ENCODE measurements at places on chromosomes 4 and X.
A peak's percentile ranks its signal among the peaks of the same experiment; 100 is the strongest.

DNA sequence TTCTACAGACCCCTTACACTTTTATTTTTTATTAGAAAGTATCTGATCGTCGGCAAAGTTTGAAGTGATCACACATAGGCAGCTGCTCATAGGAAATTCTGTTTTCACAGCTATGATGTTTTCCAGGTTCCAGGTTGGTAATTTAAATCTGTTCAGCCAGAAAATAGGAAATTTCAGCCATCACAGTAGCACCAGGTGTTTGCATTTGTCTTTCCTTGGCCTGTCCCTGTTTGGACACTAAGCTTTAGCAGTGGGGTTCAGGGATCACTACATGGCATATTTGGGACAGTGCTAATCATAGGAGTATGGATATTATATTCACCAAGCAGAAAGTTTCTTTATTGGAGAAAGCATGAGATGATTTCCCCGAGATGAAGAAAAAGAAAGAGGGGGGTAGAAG lies 92.9 kb downstream of the ANK2 start:
- no peaks in the 10 kb centered on the region for H3K4me1 ChIP-seq
- H3K36me3 ChIP-seq = no peaks in the 10 kb centered on the region
- peak overlapping the region; percentile 21 for H3K27ac ChIP-seq
- no peak overlapping the region for H3K4me3 ChIP-seq

GRCh38 chrX:110201799-110202198 lies 116.1 kb downstream of the AMMECR1 start:
- no peak for DNase-seq
- no peaks in the 10 kb centered on the region for H3K36me3 ChIP-seq
- no peak overlapping the region for H3K4me3 ChIP-seq
- no peaks in the 10 kb centered on the region for H3K27me3 ChIP-seq
- H3K27ac ChIP-seq = no peak overlapping the region

DNA sequence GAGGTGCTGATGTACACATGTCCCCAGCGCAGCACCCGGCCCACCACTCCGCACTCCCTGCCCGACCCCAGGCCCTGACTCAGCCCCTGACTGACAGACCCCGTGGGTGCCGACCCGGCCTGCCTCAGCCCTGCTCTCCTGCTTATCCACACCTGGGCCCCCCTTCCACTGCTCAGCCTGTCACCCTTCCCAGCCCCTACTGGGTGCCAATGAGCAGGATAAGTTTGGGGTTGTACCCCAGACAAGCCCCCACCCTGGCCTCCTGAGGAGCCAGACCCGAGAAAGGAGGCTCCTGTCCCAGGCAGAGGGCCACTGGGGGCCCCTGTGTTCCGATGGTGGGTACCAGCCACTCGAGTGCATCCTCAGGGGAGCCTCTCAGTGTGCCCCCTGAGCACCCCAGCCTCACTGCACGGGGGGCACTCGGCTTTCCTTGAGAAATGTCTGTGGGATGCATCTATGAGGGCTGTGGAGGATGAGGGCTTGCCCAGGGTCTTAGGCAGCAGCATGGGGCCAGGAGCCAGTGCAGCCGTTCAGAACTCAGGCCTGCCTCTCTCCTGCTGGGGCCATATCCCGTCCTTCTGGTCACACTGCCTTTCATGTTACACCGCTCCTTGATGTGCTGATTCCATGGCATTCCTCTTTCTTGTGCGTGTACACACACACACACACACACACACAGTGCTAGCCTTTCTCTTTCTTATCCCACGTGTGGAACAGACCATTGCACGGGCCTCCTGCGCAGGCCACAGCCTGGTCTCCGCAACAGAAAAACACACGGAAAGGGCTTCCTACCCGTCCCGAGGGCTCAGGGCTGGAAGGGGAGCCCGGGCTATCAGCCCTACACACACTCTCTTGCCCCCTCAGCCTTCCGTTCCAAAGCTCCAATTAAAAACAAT lies 220.1 kb upstream of the PSAPL1 start:
- DNase-seq = no peak
- H3K27me3 ChIP-seq = peaks cover 28% of the 10 kb centered on the region
- no peaks in the 10 kb centered on the region for H3K36me3 ChIP-seq
- no peak overlapping the region for H3K4me3 ChIP-seq

GRCh38 chrX:151488677-151489076 lies 74.8 kb upstream of the PASD1 start:
- H3K4me3 ChIP-seq = no peak overlapping the region
- DNase-seq = no peak
- H3K36me3 ChIP-seq = no peaks in the 10 kb centered on the region
- no peaks in the 10 kb centered on the region for H3K4me1 ChIP-seq

DNA sequence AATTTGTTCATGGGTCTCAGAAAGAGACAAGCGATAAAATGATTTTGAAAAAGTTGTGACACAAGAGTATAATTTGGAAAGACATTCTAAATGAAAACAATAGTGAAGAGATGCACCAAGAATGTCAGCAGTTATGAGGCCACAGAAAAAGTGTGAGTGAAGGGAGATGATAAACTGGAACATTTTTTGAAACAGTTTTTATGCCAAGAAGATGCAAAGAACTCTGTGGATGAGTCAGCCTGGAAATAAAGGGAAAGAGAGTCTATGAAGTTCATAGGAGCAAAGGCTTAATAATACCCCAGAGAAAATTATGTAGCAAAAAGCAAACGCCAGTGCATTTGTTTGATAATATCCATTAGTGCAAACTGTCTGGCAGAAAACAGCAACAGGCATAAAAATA lies 188.4 kb upstream of the TBC1D9 start:
- H3K27me3 ChIP-seq = peaks cover 14% of the 10 kb centered on the region
- no peak overlapping the region for H3K4me3 ChIP-seq
- H3K4me1 ChIP-seq = no peaks in the 10 kb centered on the region

DNA sequence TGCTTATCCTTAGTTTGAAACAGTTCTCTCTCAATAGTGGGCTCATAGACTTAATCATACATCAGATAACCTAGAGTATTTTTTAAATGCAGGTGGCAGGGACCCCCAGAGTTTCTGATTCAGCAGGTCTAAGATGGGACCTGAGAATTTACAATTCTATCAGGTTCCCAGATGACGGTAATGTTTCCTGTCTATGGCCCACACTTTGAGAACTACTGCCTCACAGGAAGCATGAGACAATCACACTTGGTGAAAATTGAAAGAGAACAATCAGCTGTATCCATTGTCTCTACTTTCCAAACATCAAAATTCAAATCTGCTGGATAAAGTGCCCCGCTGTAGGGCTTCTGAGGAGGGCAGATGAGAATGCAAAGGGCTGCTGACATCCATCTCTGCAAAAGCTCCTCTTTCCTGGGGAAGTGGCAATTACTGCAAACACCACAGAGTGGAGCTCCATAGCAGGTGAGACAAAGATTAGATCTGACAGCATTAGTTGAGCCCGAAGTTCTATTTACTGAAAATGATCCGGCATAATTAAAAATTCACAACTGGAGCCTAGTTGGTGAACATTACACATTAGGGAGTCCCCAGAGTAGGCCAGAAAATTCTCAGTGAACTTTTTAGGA lies 187.8 kb upstream of the MBNL3 start:
- H3K4me1 ChIP-seq = no peaks in the 10 kb centered on the region
- DNase-seq = no peak
- H3K4me3 ChIP-seq = no peak overlapping the region
- H3K27me3 ChIP-seq = no peaks in the 10 kb centered on the region

- DNase-seq = no peak
- peaks cover 10% of the 10 kb centered on the region for H3K4me1 ChIP-seq
- H3K36me3 ChIP-seq = no peaks in the 10 kb centered on the region
- no peak overlapping the region for H3K27ac ChIP-seq
- peaks cover 38% of the 10 kb centered on the region for H3K27me3 ChIP-seq
Measured at GRCh38 chrX:143636831-143637230, 930 bp upstream of the SLITRK4 start.

DNA sequence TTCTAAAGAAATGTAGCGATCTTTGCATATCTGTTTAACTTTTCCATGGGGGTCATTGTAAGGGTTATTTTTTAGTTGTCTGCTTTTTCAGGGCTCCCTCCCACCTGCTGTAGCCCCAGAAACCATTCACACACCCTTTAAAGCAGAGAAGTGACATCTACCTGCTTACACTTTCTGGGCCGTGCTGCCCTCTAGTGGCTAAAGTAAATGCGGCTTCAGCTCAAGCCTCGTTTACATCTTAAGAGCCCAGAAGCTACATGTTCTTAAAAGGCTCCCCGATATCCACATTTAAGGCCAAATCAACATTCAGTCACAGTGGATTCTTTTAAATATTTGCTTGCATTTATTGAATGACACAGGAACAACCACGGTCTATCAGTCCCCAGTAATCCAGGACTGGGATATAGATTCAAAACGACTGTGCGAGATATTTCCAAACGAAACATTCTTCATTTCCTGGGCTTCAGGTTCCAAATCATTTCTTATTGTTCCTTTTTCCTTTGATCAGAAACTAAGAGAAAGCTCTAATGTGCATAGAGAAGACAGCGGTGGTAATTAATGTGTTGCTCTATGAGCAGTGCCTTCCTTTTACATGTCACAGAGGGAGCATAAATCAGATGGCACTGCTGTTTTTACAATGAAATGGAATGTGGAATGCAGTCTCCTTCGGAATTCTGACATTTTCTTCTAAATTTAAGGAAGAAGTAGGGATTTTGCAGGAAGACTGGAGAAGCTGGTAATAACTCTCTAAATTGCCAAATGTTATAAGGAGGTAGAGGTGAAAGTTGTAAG lies 119.9 kb downstream of the RASGEF1B start:
- H3K4me3 ChIP-seq = no peak overlapping the region
- no peaks in the 10 kb centered on the region for H3K4me1 ChIP-seq
- H3K27ac ChIP-seq = no peak overlapping the region

- DNase-seq = peak; percentile 77
- H3K27me3 ChIP-seq = no peaks in the 10 kb centered on the region
Measured at GRCh38 chrX:24479924-24480323, 14.8 kb downstream of the PDK3 start.

- H3K27me3 ChIP-seq = no peaks in the 10 kb centered on the region
- no peak for DNase-seq
- peak within 1 kb of the TSS; percentile 72 for H3K4me3 ChIP-seq
- no peaks in the 10 kb centered on the region for H3K36me3 ChIP-seq
- H3K4me1 ChIP-seq = peaks cover 30% of the 10 kb centered on the region
- H3K27ac ChIP-seq = peak within 1 kb of the TSS; percentile 98
Measured at GRCh38 chrX:30653415-30654131, at the start of gene GK. GK (plus strand) TSS chrX:30653423; CDS start chrX:30653538, 115 bp downstream.

- peaks cover 5% of the 10 kb centered on the region for H3K36me3 ChIP-seq
- no peak overlapping the region for H3K4me3 ChIP-seq
- H3K27ac ChIP-seq = no peak overlapping the region
- peaks cover 14% of the 10 kb centered on the region for H3K4me1 ChIP-seq
- DNase-seq = no peak
Measured at GRCh38 chrX:120311727-120312063, 434 bp upstream of the TMEM255A start.

DNA sequence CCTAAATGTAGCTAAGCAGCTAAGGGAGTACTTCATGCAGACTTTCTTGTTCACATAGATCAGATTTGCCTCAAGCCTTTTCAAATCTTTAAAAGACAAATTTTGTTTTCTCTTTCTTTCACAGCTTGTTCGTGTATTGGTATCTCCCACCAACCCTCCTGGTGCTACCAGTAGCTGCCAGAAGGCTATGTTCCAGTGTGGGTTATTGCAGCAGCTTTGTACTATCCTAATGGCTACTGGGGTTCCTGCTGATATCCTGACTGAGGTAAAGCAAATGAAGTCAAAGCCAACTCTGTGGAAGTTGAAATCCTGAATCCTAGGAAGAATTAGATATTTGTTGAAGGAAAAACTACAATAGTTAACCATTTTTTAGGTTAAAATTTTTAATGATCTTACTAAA lies 62.6 kb downstream of the USO1 start:
- peaks cover 6% of the 10 kb centered on the region for H3K36me3 ChIP-seq
- H3K4me1 ChIP-seq = peaks cover 4% of the 10 kb centered on the region
- no peak for DNase-seq
- peak overlapping the region; percentile 38 for H3K27ac ChIP-seq
- no peak overlapping the region for H3K4me3 ChIP-seq

DNA sequence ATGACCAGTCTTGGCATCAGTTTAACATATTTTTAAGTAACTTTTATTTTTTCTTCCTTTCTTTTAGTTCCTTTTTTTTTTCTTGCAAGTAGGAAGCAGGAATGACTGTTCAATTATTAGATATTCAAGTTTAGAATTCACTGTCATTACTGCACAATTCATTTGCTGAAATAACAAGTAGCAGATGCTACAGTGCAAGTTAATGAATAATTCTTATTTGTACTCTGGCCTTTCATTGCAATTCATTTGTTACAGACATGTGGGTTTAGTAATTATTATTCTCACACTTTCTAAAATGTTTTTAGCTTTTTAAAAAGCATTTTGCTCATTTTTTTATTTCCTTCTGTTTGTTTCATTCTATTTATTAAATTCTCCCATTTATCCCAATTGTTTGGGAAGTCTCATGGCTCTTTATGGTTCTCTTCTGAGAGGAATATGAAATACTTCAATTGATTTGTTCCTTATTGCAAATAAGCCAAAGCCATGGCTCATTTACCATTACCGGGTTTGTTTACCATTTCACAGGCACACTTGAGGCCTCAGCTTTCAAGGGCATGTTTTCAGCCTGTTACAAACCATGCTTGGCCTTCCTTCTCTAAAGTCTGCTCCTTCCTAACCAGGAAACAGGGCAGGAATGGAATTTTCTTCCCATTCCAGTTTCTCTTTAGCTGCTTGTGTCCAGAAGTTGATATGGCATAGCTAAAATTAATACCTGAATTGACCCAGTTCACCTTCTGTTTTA lies 4.6 kb upstream of the DCAF4L1 start:
- no peak overlapping the region for H3K4me3 ChIP-seq
- H3K4me1 ChIP-seq = no peaks in the 10 kb centered on the region
- H3K27ac ChIP-seq = no peak overlapping the region

GRCh38 chr4:186666252-186666651 lies 57.4 kb downstream of the FAT1 start:
- DNase-seq = no peak
- no peaks in the 10 kb centered on the region for H3K36me3 ChIP-seq
- H3K27me3 ChIP-seq = no peaks in the 10 kb centered on the region

All from naive B cell (primary cell).